Activated CD4-positive, alpha-beta T cell treated with anti-CD3 and anti-CD28 coated beads for 36 hours (primary cell): ENCODE measurements at places on chromosomes 6 and 20. TPM values are rescaled to one million over a fixed set of nuclear protein-coding genes. Genes with fewer than 3 reads are reported as not detected.

DNA sequence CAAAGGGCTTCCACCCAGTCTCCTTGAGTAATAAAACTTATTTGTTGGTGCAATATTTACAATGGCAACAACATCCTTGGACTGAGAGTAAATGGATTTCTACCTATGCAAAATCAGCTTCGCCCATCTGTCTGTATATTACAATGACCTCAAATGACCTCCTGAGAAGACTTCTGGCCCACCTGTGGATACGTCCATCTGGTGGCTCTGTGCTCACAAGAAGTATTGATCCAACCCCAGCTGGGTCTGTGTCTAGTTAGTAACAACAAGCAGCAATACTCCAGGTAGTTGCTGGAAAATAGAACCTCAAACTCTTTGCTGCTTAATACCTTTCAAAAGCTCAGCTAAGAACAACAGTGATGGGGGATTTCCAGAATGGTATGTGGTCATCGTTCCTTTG, 34.7 kb upstream of the GSTA4 start:
- DNase-seq: no peak

DNA sequence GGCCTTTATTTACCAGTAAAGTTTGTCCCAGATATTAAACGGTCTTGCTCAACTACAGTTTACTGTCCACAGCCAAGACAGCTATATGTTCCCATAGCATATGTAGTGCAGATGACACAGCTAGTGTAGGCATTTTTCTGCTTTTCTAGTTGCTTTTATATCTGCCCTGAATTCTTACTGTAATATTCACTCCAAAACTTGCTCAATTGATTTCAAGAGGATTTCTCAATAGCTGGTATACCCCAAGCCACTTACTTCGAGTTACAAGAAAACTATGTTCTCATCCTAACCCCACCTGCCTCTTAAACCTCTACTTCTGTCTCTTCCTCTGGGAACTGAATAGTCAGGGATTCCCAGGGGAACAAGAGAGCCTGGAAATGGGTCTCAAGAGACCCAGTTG, 18.9 kb upstream of the ROS1 start:
- no peak for DNase-seq

DEFB124 gene
- total RNA-seq: not detected

- DNase-seq: no peak
These were observed 3.8 kb downstream of the TSHZ2 start for GRCh38 chr20:52975803-52976531.

DNA sequence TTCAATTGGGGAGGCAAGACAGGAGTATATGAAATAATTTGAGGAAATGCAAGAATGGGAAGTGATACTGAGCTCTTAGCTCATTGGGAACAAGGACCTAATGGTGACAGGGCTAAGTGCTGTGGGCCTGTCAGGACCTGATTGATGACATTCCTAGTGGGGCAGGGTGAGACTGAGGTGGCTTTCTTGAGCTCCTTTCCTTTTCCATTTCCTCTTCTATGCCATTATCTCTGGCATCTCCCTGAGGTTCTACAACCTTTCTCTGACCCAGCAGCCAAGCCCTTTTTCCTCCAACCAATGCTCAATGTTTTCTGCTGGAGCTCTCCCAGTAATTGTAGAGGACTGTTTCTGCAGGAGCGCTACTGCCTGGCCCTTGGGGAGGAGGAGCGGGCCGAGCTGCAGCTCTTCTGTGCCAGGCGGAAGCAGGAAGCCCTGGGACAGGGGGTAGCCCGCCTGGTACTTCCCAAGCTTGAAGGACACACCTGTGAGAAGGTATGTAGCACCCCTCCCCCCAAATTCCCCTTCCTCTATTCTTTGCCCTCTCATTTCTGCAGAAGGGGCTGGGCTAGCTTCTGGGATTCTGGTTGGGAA, 2.8 kb upstream of the TOMM6 start:
- no peak for DNase-seq

CD2AP gene
- total RNA-seq: 29.3 TPM

- no peak for DNase-seq
These were observed 194.2 kb upstream of the SGK1 start for GRCh38 chr6:134511984-134512683.

- DNase-seq: peak; percentile 87
These were observed 43.6 kb downstream of the FGD2 start for GRCh38 chr6:37048851-37049757.

PSORS1C2 gene
- total RNA-seq: not detected

CCM2L gene
- total RNA-seq: not detected

C6orf52 gene
- 2.4 TPM for total RNA-seq

DNA sequence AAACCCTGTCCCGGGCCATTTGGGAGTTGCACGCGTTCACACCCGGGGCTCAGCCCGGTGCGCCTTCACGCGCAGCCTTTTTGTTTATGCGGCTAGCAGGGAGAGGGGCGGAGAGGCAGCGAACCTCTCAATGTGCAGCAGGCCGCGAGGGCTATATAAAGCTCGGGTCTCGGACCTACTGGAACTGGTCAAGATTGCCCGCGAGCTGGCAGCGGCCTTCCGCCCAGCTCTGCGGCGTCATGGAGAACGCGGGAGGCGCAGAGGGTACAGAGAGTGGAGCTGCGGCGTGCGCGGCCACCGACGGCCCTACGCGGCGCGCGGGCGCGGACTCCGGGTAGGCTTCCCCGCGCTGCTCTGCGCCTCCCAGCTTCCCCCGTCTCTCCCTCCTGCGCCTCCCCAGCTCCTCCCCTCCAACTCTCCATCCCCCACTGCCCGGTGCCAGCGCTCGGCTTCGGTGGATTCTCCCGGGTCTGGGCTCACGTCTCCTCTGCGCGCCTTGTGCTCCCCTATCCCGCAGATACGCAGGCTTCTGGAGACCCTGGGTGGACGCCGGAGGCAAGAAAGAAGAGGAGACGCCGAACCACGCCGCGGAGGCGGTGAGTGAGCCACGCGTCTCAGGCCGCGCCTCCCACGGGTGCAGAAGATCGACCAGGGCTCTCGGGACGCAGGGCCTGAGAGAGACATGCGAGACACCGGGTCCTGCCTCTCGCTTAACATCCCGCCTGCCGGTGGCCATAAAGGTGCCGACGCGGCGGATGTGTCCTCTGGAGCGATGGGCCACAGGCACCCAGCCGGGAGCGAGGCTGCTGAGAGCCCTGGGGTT, at the start of gene RIPPLY2:
Gene RIPPLY2 (plus strand): TSS at position 183 of the 823 bp plus-strand sequence. CDS start 57 bp downstream, at position 240.
- peak; percentile 33 for DNase-seq

DNA sequence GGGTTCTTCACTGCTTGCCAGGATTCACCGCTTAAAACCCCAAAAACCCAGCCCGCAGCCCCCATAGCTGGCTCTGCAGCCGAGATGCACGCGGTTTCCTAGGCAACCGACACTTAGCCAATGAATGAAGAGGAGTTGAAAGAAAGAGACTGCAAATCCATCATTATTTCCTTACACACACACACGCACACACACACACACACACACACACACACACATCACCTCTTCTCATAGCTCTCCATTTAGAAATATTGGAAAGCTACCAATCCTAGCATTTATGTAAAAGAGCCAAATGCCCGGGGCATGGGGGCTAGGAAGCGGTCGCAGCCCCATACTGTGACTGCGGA, 3.4 kb upstream of the TUBB2B start:
- peak; percentile 37 for DNase-seq

GRCh38 chr6:110214338-110214737, 34.1 kb downstream of the CDC40 start:
- no peak for DNase-seq

GRCh38 chr6:10585209-10585845, 64.2 kb downstream of the GCNT2 start:
- DNase-seq: no peak

DNA sequence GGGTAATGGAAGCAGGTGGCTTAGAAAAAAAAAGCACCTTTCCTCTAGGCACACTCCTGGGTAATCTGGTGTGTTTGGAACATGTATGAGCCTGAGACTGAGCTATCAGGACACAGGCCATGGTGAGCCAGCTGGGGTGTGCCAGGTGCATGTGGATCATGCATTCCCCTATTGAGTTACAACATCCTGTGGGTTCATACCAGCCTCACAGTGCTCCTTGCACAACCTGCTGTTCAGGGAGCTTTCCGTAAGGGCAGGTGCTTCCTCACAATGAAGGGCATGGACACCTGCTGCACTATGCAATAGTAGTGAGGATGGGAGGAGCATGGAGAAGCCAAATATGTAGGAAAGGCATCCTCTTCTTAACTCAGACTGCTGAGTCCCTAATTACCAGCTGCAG, 197.2 kb upstream of the SUPT3H start:
- DNase-seq: no peak

MUC22 gene
- total RNA-seq: not detected

- DNase-seq: no peak
These were observed 633 bp downstream of the RPRD1B start for GRCh38 chr20:38034108-38034649.

- no peak for DNase-seq
These were observed 128.9 kb downstream of the HIVEP2 start for GRCh38 chr6:142816031-142816430.

DNA sequence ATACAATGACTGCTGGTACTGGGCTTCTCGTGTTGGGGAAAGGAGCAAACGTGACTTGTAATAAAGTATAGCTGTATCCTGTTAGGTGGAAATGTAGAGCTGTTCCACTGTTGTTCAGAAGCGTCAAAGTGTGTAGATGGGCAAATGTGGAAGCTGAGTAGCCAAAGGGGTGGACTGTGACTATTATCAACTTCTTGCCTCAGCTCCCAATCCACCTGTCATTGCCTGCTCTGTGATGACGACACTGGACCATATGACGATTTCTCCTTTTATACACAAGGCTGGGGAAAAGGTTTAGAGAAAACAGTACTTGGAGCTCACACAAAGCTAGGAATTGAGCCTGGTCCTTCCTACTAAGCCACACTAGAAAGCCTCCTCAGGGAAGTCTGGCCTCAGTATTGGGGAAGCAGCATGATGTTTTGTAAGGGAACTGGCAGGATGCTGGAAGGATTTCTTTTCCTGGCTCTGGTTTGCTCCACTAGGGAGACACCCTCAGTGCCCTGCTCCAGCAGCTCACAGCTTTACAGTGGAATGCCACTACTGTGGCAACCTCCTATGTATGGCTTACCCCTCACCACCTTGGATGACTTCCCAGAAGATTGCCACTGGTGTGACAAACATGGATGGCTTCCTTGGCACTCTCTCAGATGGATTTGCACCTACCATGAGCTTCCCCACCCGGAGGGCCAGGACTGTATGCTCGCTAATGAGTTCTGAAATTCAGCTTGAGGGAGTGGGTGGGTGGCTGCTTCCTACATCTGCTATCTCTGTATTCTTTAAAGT, 20.0 kb downstream of the CD164 start:
- DNase-seq: no peak

PRKN gene
- 0.56 TPM for total RNA-seq

- DNase-seq: peak; percentile 75
These were observed 42.8 kb upstream of the HFE start for GRCh38 chr6:26044140-26045064.

GRCh38 chr20:46057856-46058598, 29.0 kb downstream of the SLC12A5 start:
- peak; percentile 52 for DNase-seq

IL17A gene
- total RNA-seq: 11.9 TPM

GRCh38 chr6:12844284-12845223, 128.0 kb downstream of the PHACTR1 start:
- DNase-seq: no peak

DNA sequence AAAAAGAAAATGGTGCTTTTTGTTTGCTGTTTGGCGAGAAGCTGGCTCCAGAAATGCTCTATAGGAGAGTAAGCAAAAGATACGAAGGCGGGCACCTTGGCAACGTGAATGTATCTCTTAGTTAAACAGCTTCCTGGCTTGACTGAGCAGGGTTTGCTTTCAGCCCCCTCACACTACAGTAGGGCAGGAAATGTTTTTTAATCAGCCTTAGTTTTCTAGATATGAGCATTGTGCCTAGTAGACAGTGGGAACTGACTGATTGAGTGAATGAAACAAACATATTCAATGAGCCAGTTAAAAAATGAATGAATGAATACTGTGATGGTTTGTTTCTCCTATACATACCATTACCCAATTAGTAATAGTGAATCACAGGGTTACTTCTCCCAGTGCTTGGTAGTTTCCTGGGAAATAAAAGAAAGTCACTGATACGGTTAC, 19.9 kb downstream of the CAP2 start:
- DNase-seq: no peak

DNA sequence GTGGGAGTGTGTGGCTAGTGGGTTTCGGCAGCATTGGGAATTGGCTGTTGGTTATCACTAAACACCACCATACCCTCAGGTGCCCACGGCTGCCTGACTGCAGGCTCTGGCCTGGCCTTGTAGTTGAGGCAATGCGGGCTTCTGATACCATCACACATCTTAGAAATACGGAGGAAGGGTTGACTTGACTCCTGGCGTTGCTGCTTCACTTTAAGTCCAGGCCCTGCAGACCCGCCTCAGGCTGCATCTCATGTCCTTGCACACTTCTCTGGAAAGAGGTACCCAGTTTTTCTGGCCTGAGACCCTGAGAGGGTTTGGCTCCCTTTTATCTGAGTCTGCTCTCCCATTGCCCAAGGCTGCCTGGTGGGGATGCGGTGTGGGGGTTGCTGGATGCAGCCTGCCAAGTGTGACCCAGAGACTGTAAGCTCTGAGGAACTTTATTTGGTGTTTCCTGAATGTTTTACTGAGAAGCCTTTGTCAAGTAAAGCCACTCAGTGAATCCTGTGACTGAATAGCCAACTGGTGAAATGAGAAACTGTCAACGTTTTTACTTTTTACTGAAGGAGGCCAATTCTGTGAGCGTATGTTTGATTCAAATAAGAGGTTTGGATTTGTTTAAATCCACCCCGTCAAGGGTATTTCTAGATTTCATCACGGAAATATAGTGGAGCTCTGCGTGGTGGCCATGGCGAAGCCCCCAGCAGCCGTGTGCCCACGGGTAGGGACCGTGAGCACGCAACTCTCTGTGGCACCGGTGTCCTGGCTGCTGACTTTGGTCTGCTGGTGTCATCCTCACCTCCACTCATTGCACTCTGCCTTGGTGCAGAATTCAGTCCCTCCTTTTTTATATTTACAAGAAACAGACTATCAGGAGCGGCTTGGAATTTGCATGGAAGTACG, 160.1 kb downstream of the DTNBP1 start:
- DNase-seq: no peak
